ENCODE measurements at places on chromosomes 11 and 22. TPM values are rescaled to one million over a fixed set of nuclear protein-coding genes. Genes with fewer than 3 reads are reported as not detected.

Gene CTSC
- total RNA-seq: 122 TPM

Gene CD3E
- 8.0 TPM for total RNA-seq

Gene DDI1
- not detected for total RNA-seq

Gene AMBRA1
- total RNA-seq: 56.0 TPM

GRCh38 chr11:27184458-27185312 is 144.1 kb downstream of the BBOX1 start:
- DNase-seq: no peak

DNA sequence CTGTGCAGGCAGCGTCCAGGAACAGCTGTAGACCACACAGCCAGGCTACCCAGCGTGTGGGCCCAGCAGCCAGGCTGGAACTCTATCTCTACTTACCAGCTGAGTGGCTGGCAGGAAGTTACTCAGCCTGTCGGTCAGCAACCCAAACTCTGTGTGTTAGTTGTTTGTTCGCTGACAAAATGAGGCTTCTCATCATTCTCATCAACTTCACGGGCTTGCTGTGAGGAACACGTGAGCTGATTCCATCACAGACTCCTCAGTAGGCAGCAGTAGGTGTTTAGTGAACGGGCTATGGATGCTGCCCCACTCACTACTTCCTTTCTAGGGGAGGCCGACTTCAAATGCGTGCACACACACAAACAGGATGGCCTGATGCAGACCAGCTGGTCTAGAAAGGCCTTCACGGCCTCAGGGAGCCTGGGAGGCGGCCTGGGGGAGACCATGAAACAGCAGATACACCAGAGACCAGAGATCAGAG is 830 bp upstream of the SPDYC start:
- no peak for DNase-seq

DNA sequence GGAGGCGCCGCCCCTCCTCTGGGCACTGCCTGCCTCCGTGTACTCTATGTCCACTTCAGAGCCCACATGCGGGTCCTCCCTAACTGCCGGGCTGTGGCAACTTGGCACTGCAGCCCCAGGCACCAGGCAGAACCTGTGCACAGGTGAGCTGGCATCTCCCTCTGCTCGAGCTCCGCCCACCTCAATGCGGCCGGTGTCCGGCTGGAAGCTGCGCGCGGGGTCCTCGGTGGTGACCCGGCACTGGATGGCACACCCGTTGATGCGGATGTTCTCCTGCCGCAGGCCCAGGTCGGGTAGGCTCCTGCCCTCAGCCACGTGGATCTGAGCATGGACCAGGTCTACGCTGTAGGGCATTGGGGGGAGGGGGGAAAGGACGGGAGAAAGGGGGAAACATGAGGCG is 9.1 kb downstream of the LRFN4 start:
- no peak for DNase-seq

DNA sequence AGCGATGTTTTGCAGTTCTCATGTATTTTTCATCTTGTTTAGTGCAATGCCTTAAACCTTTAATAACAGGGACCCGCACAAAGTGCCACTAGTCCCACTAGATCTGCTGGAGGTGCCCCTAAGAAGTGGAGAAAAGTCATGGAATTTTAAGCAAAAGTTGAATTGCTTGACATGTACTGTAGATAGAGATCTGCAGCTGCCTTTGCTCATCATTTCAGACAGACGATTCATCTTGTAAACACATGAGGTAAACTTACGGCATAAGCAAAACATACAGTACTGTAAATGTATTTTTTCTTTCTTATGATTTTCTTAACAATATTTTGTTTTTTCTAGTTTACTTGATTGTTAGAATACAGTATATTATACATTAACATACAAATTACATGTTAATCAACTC is 295.6 kb downstream of the CASP12 start:
- DNase-seq: no peak

- DNase-seq: no peak
Measured at GRCh38 chr11:67510023-67510345, 2.0 kb upstream of the CDK2AP2 start.

- DNase-seq: peak; percentile 91
Measured at GRCh38 chr11:61792310-61793082, at the start of the genes FEN1 and TMEM258. FEN1 (plus strand) TSS chr11:61792911; CDS start chr11:61795362, 2,451 bp downstream. TMEM258 (minus strand) TSS chr11:61792599; CDS start chr11:61792558, 41 bp downstream.

GRCh38 chr11:100031973-100032372 is 655.1 kb upstream of the ARHGAP42 start:
- DNase-seq: no peak

DNA sequence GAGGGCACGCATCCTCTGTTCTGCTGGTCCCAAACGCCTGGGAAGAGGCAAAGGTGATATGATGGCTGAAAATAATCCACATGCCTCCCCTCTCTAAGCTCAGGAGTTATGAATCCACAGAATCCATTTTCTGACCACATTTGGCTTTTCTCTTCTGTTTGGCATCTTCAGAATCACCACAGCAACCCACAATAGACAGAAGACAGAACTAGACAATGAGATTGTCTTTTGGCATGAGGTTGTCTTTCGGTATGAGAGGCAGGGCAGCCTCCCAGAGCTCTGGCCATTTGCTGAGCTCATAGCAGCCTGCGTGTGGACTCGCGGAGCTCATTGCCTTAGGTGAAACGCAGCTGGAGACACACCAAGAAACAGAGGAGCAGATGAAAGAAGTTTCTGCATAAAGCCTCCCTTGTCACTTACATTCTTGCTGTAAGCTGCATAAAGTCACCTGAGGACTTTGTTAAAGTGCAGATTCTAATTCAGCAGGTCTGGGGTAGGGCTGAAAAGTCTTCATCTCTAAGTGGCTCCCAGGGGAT is 868.0 kb downstream of the NTM start:
- no peak for DNase-seq
